HS-27A (cell line): ENCODE measurements at places on chromosomes 1 and 21.

DNA sequence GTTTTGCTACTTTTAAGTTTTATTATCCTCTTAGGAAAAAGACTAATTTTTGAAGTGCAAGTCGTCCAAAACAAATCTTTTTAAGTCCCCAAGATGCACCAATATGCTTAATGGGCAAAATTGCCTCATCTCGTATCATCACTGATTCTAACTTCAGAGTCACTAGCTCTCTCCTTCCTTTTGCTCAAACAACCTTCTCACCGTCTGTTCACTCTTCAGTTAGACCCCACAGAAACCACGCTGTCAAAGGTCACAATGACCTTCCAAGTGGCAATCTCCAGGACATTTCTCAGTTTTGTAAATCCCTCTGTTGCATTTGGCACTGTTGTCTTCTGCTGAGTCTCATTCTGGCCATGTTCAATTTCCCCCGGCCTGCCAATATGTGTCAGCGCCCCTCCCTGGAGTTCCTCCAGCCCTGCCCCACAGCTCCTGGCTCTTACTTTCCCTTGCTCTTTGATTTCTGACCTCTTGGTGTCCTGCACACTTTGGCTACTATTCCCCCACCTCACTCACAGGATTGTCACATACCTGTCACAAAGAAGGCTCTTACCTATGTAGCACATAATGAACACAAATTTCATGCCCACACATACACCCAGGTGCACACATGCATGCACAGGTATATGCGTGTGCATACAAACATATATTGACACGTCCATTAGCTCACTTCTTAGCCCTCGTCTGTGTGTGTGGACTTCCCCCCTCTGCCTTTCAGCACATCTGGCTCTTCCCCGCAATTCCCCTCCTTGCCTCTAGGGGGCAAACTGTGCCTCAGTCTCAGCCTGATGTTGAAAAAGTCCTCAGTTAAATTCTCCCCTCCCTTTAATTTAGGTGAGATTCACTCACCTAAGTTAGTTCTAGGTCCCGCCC lies 354.0 kb upstream of the DUSP10 start:
- DNase-seq: no peak

- no peak for DNase-seq
These were observed at the start of gene CNKSR1 for GRCh38 chr1:26177182-26177684. CNKSR1 (plus strand) TSS chr1:26177491; CDS start chr1:26177548, 57 bp downstream.

GRCh38 chr1:104699433-104699832 lies 949.7 kb downstream of the AMY1C start:
- no peak for DNase-seq

- DNase-seq: no peak
These were observed 96.9 kb downstream of the GRIK3 start for GRCh38 chr1:36937371-36937770.

- no peak for DNase-seq
These were observed 33.6 kb upstream of the GNG5 start for GRCh38 chr1:84539972-84540371.

DNA sequence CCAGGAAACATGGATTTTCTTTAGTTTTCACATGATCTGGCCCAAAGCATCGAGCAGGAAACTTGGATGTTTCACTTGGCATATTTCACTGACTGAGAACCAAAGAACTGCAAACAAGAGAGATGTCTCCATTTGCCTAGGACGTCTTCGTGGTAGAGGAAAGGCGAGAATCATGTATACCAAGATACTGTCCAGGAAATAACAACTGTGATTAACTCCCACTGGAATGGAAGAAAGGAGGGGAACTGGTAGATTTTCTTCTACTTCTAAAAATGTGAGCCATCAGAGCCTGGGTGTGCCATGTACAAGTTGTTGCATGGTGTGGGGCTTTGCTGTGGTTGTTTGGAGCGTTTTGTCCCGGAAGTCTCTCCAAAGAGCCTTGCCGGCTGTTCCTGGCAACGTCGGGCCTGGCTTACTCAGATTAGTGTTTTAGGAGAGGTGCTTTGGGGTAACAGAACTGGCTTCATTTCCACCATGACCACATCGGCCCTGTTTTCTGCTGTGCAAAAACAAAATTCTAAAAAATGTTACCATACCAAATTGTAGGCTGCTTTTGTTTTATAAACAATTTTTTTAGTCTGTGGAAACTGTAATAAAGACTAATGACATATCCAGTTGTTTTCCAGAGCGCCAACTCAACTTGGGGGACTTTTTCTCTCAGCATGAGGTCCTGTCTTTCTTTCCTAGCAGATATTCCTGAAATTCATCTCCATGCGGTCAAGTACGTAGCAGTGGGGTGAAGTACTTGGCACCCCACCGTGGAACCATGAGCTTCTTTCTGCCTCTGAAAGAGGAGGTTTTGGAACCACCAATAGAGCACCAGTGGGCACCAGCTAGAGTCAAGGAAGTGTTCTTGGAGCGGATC lies 118.3 kb downstream of the TM2D1 start:
- no peak for DNase-seq

DNA sequence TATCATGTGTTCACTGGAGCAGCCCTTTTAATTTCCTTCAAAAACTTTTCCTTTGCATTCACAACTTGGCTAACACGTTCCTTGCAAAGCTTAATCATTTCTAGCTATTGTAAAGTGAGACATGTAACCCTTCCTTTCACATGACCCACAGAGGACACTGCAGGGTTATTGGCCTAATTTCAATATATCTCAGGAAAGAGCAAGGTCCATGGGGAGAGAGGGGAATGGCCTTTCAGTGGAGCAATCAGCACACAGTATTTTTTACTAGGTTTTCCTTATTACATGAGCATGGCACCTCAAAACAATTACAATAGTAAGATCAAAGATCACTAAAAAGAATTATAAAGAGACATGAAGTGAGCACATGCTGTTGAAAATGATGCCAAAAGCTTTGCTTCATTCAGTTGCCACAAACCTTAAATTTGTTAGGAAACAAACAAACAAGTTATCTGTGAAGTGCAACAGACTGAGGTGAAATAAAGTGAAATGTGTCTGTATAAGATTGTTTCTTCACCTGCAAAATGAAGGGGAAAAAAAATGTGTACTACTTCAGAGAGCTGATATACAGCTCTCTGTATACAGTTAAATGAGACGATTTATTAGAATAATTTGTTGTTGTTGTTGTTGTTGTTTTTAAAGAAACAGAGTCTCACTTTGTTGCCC lies 61.5 kb downstream of the EIF4G3 start:
- no peak for DNase-seq

- DNase-seq: no peak
These were observed 54.0 kb upstream of the BOLA1 start for GRCh38 chr1:149845416-149845815.

- DNase-seq: no peak
These were observed 89.6 kb downstream of the AK5 start for GRCh38 chr1:77371396-77371795.

DNA sequence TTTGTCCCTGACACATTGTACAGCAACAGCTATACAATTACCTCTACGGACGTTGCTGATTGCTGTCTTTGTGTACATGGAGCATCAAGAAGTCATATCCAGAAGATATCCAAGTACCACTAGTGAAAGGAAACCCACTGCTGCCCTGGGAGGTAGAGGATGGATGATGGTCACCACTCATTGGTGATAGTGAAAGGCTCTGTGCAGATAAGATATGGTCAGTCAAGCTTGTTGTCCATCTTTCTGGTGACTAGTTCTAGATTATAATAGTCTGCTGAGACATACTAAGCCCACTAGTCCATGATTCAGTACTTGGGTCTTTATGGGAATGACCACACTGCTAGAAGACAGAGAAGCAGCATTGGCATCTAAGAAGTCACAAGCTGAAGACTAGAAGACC lies 30.3 kb downstream of the NIBAN1 start:
- DNase-seq: no peak

DNA sequence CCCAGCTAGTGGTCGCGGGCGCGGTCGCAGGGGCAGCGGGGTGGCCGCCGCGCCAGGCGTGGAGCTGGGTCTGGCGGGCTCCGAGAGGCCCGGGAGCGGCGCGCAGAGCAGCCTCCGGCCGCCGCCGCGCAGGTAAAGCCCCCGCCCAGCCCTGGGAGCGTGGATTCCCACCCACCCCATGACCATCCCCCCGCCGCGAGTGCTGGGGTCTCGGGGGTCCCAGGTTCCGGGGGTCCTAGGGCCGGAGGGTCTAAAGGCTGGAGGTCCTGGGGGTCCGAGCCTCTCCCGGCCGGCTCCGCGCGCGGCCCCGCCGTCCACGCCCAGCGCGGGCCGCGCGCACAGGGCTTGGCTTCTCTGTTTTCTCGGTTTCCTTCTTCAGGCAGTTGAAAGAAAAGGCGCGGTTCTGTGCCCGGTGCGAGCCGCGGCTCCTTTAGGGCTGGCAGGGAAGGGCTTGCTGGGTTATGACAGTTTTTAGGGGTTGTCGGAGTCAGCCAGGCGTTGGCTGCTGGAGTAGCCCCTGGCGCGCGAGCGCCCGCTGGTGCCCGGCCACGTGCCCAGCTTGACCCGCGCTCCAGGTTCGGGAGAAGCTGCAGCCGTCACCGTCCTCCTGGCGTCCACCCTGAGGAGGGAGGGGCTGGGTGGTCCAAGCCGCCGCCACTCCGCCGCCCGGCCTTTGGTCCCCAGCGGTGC lies 359 bp downstream of the LRRC3 start:
- no peak for DNase-seq

- no peak for DNase-seq
These were observed 96.9 kb downstream of the RGL1 start for GRCh38 chr1:183901748-183902330.

DNA sequence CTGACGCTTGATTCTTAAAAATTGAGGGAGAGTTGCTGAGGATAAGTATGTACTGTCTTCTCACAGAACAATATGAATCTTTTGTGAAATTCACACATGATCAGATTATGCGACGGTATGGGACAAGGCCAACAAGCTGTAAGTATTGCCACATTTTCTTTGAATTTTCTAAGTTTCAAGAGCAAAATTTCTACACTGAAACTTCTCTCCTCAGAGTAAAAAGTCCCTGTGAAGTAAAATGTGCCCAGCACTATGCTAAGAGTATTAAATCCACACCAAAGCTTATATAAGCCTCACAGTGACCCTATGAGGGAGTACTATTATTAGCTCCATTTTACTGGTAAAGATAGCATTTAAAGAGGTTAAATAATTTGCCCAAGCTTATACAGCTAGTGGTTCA lies 12.2 kb downstream of the AKIRIN1 start:
- no peak for DNase-seq

- DNase-seq: no peak
These were observed 166.4 kb downstream of the PSMG1 start for GRCh38 chr21:39016740-39017315.

DNA sequence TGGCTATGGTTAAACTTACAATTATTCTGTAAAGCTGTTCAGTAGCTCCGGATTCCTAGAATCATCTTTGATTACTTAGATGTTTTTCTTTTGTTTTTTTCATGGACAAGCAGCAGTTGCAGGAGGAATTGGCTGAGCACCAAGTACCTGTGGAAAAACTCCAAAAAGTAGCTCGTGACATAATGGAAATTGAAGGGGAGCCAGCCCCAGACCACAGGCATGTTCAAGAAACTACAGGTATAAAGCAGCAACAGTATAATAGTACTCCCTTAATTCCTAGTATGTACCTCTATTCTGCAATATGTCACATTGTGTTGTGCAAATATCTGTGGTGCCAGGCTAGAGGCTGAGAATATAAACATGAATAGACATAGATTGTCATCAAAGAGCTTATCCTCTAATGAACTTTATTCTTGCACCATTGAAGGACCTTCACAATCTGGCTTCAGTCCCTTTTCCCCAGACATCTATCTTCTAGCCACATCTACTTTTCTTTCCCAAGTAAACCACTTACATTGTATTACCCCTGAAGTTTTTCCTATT lies 132.3 kb upstream of the BMP8A start:
- DNase-seq: no peak

DNA sequence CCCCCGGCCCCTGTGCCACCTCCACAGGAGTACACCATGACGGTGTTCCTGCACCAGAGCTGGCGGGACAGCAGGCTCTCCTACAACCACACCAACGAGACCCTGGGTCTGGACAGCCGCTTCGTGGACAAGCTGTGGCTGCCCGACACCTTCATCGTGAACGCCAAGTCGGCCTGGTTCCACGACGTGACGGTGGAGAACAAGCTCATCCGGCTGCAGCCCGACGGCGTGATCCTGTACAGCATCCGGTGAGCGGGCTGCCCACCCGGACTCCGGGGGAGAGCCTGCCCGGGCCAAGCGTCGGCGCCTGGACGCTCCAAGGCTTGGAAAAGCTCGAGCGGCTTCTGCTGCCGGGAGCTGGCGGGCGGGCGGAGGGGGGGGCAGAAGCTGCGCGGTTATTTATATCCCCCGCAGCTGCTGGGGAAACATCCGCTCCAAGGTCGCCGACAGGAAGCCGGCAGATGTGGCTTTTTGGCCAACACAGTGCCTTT lies 6.4 kb downstream of the GABRD start:
- DNase-seq: no peak
